ENCODE measurements at places on chromosomes 2 and 18.

DNA sequence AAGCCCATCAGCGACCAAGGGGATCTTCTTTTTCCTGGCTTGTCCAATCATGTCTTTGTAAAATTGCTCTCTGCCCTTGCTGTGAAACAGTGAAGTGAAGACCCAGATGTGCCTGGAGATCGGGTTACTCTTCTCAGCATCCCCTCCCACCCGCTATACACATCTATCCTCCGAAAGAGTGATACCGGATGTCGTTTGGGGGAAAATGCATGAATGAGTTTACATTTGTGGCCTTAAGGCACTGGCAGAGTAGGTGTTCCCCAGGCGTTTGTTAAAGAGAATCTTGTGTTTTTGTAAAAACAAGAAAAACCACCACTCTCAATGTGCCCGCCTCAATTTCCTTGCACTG lies 528.3 kb downstream of the CMPK2 start:
- no peak for DNase-seq

GRCh38 chr2:238383743-238384380 lies 42.9 kb upstream of the ASB1 start:
- no peak for DNase-seq

DNA sequence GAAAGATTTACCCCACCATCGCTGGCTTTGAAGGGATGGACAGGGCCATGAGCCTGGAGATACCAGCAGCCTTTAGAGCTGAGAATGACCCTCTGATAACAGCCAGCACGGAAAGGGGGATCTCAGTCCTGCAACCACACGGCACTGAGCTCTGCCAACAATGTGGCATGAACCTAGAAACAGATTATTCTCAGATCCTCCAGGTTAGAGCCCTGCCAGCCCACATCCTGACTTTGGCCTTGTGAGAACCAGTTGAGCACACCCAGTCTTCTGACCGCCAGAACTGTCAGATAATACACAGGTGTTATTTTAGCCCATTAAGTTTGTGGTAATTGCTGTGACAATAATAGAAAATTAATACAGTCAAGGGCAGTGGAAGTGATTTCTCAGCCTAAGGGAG lies 9.4 kb upstream of the GNLY start:
- no peak for DNase-seq

- no peak for DNase-seq
These were observed 89.6 kb downstream of the PRELID3A start for GRCh38 chr18:12497296-12497695.

GRCh38 chr18:11108947-11109346 lies 40.4 kb downstream of the PIEZO2 start:
- DNase-seq: no peak

DNA sequence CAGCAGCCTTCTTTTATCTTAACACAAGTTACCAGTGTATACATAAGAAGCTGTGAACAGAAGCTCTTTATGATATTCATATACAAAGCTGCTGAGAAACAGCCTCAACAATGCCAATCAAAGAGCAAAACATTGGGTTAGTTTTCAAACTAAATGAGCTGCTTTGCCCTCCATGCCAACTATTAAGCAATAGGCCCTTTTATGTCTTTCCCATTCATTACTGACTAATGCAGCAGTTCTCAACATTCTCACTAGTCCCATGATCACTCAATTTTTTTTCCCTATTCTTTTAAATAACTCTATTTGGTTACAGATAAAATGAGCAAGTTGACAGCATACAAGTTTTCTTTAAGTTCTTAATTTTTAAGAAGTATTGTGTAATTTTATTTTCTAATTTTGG lies 57.9 kb upstream of the FRZB start:
- DNase-seq: no peak

DNA sequence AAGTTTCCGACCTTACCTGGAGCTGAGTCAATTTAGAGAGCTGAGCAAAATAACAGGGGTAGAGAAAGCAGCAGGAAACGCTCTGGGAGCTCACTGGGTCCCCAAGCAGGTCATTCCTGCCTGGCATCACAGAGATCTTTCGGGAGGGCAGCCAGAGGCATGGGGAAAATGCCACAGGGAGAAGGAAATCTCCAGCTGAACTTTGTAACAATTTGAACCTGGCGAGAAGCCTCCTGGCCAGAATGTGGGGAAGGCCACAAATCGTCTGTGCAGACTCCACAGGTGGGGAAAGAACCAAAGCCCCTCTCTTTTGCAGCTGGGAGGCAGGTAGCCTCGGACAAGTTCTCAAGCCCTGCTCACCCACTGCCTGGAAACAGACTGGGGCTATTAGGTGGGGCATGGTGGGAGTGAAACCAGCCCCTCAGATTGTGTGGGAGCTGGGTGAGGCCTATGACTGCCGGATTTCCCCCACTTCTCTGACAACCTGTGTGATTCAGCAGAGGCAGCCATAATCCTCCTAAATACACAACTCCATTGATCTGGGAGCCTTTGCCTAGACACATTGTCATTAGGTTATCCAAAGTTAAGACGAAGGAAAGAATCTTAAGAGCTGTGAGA lies 53.9 kb downstream of the INO80D start:
- DNase-seq: no peak

DNA sequence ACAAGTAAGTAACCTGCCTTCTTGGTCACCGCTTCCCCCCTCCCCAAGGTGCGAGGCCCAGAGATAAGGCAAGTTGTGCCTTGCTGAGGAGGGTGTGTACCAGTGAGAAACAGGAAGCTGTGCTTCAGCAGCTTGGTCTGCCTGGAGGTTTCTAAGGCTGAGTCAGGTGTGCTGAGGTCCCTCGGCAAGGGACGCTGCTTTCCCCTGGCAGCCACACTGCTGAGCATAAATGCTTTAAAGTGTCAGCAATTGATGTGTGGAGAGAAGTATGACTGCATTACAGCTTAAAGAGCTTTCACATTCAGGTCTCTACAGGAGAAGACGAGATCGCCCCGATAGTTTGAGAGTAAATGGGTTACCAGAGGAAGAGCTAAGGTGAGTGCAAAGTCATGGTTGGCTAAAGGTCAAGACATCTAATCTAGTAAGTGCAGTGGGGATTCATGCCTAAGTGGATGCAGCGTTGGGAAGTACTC lies 86.9 kb downstream of the LIMS1 start:
- peak; percentile 85 for DNase-seq
